Upper lobe of right lung (tissue), 1 donor: ENCODE measurements at places on chromosomes 6 and 20.
A peak's percentile ranks its signal among the peaks of the same experiment; 100 is the strongest.

GRCh38 chr6:108751851-108752732 is 96.1 kb upstream of the ARMC2 start:
- no peak for DNase-seq

DNA sequence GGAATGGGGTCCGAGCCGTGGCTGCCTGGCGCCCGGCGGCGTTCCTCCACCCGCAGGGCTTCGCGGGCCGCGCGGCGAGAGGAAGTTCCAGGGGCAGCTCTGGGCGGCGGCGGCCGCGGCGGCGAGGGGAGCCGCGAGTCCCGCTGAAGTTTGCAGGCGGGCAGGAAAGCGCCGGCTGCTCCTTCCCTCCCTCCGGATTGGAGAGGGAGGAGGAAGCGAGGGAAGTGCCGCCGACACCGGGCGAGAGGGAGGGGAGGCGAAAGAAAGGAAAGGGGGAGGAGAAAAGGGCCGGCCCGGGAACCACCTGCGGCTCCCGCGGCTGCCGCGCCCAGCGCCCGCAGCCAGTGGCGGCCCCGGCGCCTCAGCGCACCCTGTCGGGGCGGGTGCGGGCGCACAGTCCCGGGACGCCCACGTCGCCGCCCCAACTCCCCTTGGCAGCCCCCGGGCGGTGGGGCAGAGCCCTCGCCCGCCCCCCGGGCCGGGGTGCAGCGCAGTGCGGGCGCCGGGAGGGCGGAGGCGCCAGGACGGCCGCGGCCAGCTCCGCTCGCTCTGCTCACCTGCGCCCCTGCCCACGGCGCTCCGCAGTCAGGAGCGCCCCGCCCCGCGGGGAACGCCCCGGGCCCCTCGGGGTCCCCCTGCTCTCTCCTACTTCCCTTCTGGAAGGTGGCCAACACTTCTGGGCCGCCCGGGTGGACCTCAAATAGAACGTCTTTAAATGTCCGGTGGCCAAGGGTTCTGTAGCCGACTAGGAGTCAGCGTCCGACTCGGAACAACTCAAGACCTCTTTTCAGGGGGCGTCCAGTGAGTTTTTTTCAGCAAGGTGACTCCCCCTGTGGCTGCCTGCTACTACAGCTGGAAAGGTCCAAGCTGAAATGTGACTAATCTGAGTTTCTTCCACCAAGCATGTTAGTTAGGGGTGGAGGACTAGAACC is 80.3 kb upstream of the CCDC28A start:
- DNase-seq = peak; percentile 90

- DNase-seq = no peak
Observed at GRCh38 chr20:20334489-20334888, 33.4 kb upstream of the INSM1 start.

DNA sequence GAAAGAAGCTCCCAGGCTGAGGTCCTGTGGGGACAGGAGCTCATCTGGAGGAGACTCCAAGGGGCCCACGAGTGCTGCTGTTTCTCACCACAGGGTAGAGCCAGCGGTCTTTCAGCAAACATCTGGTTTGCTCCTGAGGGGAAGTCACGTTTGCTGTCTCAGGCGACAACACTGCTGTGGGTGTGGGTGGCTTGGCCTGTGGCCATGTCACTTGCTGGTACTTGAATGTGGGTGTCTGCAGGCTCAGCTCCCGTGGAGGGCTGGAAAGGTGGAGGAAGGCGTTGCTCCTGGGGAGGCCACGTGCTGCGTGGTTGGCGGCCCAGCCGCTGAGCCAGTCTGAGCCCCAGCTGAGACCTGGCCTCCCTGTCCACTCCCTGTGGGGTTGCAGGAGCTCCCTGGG is 52.8 kb upstream of the MPC1 start:
- no peak for DNase-seq

DNA sequence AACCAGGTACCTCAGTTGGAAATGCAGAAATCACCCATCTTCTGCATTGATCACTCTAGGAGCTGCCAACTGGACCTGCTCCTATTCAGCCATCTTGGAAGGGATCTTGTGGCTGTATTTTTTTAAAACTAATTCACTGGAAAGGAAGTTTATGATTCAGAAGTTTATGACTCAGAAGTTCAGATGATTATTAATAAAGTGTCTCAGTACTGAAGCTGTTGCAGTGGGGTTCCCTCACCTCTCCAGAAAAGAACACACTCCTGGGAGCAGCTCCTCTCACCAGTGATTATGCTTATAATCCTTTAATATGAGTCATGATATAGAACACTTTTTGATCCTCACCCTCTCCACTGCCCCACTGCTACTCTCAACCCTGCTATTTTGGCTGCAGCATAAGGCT is 291.2 kb upstream of the HS3ST5 start:
- DNase-seq = no peak

DNA sequence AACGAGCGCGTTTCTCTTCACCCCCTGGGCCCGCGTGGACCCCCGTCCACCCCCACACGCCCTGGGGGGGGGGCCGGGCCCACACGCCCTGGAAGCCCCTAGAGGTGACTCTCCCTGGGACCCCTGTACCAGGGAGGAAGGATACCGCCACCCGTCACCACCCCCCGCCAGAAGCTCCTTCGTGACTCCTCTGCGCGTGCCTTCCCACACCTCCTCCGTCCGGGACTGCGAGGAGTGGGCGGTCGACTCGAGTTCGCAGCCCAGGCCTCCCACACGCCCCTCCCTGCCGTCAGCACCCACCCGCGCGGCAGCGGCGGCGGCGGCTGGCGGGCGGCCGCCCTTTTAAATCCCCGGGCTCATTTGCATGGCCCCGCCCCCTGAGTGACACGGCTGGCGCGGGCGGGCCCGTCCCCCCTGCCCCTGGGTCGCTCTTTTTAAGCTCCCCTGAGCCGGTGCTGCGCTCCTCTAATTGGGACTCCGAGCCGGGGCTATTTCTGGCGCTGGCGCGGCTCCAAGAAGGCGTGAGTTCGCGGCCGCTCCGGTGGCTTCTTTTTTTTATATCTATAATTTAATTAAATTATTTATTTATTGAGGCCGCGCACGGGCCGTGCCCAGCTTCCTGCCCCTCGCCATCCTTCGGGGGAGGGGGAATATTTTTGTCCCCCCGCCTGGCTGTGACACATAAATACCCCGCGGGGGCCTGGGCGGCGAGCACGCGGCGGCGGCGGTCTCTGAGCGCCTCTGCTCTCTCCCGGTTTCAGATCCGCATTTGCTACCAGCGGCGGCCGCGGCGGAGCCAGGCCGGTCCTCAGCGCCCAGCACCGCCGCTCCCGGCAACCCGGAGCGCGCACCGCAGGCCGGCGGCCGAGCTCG is at the start of gene HMGA1:
Gene HMGA1 (plus strand): TSS at position 431 of the 873 bp plus-strand sequence. CDS start 3,908 bp downstream, outside the sequence.
- peak; percentile 94 for DNase-seq
